ENCODE measurements at places on chromosomes 12 and 14.
A peak's percentile ranks its signal among the peaks of the same experiment; 100 is the strongest.

DNA sequence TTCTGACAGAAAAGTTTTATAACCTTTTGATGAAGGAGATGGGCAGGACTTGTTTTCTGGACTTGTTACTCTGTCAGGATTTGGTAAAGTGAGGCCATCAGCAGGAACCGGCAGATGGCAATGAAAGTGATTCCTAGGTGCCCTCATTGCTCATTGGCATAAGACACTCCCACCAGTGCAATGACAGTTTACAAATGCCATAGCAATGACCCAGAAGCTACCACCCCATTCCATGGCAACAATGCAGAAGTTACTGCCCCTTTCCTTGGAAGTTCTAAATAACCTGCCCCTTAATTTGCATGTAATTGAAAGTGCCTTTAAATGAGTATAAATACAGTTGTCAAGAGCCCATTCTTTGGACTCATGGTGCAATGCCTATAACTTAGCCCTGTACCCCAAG lies 222.6 kb downstream of the CEP128 start:
- DNase-seq: no peak

DNA sequence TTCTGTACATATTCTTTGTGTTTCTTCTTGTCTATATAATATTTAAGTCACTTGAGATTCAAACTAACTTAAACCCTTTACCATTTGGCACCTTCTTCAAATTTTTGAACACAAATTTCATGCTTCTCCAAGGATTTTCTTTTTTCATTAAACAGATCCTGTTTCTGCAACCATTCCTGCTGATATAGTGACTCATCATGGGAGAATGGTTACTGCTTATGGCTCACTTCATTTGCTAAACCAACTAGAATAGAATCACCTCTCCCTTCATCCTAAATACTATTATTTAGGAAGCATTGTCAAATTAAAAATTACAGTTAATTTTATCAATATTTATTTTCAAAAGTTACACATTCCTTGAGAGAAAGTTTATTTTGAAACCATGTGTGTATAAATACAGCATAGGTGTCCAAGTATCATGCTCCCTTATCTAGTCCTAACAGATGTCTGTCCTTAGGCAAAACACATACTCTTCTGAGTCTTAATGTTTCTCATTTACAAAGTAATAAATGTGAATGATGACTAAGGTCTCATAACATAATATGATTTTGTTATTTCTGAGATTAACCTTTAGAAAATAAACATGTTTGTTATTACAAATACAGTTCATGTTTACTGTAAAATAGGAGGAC lies 40.7 kb downstream of the PLCZ1 start:
- no peak for DNase-seq

- DNase-seq: no peak
These were observed 105.4 kb downstream of the APAF1 start for GRCh38 chr12:98750511-98750910.

DNA sequence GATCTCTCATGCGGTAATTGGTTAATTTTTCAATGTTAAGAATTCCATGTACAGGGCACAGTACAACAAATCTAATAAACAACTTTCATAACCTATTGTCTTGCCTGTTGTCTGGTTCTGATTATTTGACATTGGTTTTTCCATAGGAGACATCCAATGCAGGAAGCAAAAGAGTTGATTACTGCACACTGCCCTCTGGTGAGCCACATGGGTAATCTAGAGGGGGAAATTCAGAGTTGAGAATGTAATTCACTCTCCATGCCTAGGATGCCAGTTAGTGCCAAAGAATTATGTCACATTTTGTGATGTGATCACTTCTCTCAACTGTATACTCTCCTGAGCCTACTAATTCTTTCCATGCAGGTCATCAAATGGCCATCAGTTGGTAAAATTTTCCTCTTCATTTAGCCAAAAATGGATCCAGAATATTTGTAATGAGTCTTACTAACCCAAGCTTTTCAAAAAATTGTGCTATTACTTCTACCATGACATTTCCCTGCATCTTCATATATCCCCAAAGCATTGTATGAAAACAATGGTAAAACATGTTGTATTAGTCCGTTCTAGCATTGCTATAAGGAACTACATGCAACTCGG lies 17.7 kb upstream of the CCDC91 start:
- peak; percentile 79 for DNase-seq

- peak; percentile 30 for DNase-seq
These were observed 48.5 kb downstream of the PHLDA1 start for GRCh38 chr12:75982979-75983660.

DNA sequence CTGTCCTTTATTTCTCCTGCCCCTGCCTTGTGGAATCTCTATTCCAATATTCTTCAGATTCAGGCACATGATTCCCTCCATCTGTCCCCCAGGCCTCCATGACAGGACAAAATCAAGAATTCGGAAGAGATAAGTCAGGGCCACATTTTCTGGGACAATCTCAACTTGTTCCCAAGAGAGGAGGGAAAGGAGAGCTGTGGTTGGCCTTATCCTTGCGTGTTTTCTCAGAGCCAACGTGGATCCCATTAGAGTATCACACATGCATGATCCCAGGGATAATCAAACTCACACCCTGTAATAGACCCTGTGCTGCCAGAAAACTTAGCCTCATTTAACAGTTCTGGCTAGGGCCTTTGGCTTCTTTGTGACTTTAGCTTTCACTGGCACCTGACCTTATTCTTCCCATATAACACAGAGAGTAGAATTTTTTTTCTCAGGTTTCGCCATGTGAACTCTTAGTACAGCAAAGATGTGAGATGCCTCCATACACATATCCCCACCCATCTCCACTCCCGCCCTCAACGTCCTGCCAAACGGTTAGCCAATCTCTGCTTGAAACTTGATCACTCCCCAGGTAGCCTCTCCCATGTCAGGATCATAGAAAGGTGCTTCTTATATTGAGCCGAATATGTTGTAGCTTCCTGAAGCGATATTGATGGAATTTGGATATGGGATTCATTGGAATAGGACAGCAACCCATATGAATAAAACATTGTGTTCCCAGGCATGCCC lies 6.7 kb upstream of the KRT1 start:
- no peak for DNase-seq
